ENCODE measurements at places on chromosomes 7 and 10.

- DNase-seq = peak; percentile 30
These were observed 26.4 kb upstream of the SRGN start for GRCh38 chr10:69061305-69062161.

GRCh38 chr7:157545681-157546060 lies 208.9 kb downstream of the DNAJB6 start:
- no peak for DNase-seq

- peak; percentile 86 for DNase-seq
These were observed 1.1 kb upstream of the TRIP6 start for GRCh38 chr7:100865938-100866728.

DNA sequence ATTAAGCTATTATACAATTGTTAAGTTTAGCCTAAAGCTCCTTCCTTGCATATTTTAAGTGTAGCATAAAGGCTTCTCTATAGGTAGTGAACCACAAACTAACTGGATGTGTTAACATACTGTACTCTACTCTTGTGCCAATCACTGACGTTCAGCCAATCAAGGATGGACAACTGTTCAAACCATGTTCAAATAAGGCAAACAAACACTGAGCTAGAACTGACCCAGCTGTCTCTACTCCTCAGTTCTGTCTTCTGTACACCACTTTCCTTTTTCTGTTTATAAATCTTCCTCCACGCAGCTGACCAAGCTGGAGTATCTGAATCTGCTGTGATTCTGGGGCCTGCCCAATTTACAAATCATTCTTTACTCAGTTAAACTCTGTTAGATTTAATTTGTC lies 188.7 kb upstream of the MBL2 start:
- no peak for DNase-seq

DNA sequence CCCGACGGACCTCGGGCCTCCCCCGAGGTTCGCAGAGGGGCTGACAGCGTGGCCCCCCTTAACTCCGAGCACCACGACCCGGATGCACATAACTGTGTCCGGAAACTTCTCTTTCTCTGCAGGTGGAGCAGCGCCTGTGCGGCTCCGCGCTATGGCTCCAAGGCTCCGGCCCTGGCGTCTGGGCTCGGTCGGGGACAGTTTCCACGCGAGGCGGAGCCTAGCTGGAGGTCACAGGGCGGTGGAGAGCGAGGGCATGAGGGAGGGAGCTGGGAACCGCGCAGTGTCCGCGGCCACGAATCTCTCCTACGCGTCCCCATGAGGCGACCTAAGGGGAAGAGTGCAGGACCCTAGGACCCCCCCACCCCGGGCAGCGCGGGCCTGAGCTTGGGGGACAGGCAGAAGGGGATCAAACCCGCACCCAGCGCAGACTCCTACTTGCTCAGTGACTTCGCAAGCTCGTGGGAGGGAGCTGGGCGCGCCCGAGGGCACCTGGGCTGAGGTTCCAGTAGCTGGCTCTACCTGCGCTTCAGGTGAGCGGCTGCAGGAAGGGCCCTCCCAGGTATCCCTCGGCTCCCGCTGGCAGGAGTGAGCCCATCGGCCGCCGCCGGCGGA lies 8.6 kb upstream of the MNX1 start:
- no peak for DNase-seq

DNA sequence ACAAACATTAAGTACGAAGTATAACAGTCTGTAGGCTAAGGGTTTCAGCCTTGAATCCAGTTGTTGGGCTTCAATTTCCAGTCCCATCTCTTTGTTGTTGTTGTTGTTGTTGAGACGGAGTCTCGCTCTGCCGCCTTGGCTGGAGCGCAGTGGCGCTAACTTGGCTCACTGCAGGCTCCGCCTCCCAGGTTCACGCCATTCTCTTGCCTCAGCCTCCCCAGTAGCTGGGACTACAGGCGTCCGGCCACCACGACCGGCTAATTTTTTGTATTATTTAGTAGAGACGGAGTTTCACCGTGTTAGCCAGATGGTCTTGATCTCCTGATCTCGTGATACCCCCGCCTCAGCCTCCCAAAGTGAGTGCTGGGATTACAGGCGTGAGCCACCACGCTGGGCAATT lies 464.9 kb downstream of the ANKRD7 start:
- DNase-seq = no peak

DNA sequence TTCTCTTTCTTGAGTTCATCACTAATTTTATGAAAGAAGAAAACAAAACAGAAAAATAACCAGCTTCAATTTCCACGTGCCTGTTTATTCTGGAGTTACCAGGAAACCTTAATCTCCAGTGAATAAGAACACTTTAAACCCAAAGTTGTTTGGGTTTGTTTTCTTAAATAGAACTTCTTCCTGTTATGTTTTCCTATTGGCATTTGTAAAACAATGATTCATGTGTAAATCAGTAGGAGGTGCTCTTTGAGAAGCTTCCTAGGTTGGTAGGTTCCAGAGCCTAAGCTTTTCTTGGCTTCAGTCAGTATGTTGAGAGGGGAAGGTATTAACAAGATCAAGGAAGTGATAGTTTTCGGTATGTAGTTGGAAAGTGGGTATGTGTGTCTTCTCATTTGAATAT lies 119.0 kb downstream of the BICC1 start:
- no peak for DNase-seq

GRCh38 chr7:124208173-124208572 lies 175.3 kb upstream of the TMEM229A start:
- no peak for DNase-seq

GRCh38 chr10:74888962-74889661 lies 62.7 kb downstream of the KAT6B start:
- no peak for DNase-seq

- no peak for DNase-seq
These were observed 633.5 kb upstream of the ANKRD30A start for GRCh38 chr10:36491926-36492325.

DNA sequence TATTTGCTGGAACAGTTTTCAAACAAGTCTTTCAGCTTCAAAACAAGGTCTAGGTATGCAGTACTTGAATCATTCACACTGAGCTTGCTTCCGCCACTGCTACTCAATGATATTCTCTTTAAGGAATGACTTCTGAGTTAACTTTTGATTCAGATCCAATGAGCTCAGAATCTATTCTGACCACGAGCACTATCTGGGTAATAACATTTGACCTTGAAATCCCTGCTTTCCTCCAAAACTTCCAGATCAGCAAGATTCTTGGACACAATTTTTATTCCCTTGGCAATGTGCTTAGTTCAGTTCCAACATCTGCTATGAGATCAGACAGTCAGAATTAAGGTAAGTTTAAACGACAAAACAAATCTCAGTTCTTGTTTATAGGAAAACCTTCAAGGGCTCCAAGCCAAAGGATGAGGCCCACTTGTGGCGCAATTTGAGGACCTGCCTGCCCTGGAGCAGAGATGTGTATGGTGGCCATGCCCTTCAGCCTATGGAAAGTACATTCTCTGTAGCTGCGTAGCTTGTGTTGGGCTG lies 87.2 kb downstream of the RNF216 start:
- no peak for DNase-seq

- DNase-seq = no peak
These were observed 45.8 kb downstream of the FHIP2A start for GRCh38 chr10:114867365-114867764.

GRCh38 chr7:120402801-120403200 lies 129.8 kb downstream of the KCND2 start:
- DNase-seq = no peak

GRCh38 chr10:101060951-101061623 lies 702 bp upstream of the KAZALD1 start:
- DNase-seq = peak; percentile 94

DNA sequence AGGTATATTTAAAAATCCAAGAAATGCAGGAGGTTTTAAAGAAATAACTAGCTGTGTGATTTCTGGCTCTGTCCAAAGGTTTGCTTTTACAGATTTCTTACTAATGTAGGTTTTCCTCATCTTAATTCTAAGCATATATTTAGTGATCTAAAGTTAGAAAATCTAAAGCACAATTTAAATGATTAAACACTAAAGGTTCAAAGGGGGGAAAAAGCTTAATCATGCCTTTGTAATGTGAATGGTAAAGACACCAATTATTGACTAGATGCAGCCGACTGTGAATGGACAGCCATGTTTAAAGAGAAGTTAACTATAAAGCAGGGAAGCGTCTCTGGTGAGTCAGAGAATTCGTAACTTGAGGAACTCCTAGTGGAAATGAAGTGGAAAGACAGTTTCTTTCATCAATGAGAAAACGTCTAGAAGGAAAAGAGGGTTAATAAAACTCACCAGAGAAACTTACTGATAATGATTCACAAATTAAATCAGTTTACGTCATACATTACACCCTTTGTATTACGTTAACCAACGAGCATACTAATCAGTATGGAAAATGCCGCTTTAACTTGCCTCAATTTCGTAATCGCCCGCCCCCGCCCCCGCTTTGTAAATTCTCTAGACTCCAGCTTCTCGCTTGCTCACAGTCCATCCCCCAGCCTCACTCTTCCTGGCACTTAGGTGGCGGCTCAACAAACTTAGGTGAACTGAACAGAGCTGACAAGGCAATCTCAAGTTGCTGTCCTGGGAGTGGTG lies 1.1 kb upstream of the HBP1 start:
- peak; percentile 81 for DNase-seq

DNA sequence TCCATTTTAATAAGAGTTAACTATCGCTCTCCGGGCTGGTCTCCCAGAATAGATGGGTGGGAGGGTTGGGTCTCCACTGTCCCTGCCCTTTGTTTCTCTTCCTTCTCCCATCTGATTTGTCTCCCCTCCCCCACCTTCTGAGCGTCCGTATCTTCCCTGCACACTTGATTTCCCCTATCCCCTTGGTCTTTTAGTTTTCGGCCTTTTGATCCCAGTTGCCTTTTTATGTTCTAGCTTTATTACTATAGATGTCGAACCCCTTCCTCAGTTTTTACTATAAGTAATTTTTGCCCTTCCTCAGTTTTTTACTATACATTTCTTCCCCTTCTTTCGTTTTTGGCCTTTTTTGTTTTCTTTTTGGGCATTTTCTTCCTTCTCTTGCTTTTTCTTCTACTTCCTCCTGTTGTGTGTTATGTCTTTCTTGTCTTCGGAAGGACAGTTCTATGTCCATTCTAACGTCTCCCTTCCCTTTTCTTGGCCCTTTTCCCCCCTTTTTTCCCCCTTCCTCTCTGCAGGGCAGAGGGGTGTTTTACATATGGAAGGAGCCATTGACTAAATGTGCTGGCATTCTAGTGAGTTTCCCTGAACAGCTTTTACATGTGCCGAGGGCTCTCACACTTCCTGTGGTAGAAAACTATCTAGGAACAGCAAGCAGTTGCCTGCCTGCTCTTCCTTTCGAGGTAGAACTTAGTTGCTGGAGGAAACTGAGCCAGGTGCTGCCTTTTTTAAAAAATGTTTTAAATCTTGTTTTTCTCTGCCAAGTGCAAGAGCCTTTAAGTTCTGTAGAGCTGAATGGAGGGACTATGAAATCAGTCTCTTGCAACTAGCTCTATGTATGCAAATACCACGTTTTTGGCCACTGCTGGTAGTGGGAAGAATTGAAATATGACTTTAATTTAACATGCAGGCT lies 2.8 kb downstream of the TET1 start:
- no peak for DNase-seq

DNA sequence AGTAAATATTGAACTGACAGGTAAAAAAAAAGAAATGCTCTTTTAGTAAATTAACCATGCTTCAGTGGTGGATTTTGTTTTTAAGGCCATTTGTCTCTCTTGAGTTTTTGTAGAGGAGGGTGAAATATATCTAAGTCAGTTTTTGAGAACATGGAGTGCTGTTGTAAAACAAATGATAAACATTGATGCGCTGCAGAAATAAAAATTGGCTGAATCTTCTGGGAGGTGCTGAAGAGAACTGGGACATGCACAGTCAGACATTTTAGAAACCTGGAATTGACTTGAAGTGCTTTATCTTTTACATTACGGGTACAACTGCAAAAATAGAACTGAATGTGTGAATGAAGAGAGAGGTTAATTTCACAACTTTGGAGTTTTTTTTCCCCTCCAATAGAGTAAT lies 203.0 kb upstream of the HDAC9 start:
- DNase-seq = no peak

DNA sequence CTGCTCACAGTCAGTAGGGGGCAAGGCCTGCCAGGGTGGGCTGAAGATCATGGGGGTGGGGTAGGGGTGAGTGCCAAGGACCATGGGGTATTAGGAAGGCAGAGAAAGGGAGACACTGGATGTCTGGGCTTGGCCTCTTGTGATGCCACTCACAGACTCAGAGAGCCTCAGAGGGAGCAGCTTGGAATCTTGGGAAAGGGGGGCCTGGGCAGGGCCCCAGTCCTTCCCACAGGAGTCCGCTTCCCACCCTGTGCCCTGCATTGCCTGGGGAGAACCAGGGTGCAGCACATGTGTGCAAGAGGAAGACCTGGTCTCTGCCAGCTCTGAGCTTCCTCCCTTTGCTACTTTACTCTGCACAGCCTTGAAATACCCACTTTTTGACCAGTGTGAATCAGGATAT lies 4.3 kb downstream of the ADCY1 start:
- DNase-seq = no peak

- no peak for DNase-seq
These were observed 14.3 kb downstream of the ZC3HAV1 start for GRCh38 chr7:139095194-139095659.

DNA sequence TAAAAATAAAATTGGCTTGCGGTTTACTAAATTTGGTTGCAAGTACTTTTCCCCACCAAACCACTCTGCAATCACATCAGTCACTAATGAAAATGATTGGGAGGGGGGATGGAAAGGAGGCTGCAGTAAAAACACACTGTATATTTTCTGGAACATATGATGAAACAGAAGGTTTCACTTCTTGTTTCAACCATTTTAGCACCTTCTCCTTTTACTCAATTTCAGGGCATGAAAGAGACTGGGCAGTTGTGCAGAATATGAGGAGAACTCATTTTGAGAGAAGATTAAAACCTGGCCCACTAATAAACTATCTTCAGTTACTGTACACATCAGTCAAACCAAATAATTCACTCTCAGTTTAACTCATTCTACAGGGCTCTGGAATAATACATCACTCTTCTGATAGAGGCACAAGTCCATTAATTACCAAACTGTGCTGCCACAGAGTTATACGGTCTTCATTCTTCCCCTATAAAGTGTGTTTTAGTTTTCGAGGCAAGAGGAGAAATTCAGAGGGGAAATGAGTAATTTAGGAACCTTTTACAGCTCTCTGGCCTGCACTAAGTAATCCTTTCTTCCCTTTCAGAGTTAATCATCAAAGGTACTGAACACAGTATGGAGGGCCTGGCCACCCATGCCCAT lies 25.5 kb downstream of the JAZF1 start:
- no peak for DNase-seq

- DNase-seq = no peak
These were observed 4.7 kb downstream of the TMEM236 start for GRCh38 chr10:17756557-17757217.

GRCh38 chr10:1163204-1163660 lies 107.0 kb downstream of the WDR37 start:
- peak; percentile 1 for DNase-seq

- no peak for DNase-seq
These were observed 23.2 kb upstream of the NPFFR1 start for GRCh38 chr10:70306886-70307520.

- peak; percentile 37 for DNase-seq
These were observed 821.3 kb downstream of the LRMDA start for GRCh38 chr10:76252733-76253132.

DNA sequence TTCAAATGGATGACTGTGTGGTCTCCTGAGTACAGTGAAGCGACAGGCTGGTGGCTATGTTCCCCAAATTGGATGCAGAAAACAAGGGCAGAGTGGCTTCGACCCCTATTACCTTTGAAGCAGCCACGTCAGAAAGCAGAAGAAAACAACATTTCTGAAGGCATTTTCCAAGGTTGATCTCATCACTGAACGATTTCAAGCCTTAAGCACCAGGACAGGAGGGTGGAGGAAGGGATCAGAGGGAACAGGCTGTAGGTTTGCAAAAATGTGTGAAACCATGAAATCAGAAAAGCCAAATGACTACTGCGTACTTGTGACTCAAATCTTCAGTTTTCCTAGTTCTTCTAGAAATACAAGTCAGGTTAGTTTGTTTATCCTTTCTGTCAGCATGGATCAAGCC lies 181.0 kb upstream of the TMEM106B start:
- no peak for DNase-seq

All from ovary (tissue), 10 donors.